Muscle of arm (tissue), 14 donors: ENCODE measurements at places on chromosomes 11 and 22. TPM values are rescaled to one million over a fixed set of nuclear protein-coding genes. Genes with fewer than 3 reads are reported as not detected.

GRCh38 chr11:123833095-123833494 is 26.9 kb upstream of the OR6M1 start:
- no peak for DNase-seq

DNA sequence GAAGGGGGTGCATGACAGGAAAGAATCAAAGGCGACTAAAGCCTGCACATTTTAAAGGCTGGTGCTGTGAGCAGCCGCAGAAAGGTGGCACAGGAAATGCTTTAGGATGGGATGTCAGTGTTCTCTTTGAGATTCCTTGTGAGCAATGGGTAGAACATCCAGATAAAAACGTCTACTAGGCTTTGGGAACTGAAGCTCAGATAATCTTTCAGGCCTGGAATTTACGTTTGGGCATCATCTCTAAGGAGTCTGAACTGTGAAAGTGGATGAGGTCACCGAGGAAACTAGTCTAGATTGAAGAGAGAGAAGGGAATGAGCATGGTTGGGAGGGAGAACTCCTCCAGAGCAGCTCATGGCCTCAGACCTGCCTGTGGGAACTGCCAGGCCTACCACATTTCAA is 65.7 kb downstream of the FLI1 start:
- DNase-seq: no peak

DNA sequence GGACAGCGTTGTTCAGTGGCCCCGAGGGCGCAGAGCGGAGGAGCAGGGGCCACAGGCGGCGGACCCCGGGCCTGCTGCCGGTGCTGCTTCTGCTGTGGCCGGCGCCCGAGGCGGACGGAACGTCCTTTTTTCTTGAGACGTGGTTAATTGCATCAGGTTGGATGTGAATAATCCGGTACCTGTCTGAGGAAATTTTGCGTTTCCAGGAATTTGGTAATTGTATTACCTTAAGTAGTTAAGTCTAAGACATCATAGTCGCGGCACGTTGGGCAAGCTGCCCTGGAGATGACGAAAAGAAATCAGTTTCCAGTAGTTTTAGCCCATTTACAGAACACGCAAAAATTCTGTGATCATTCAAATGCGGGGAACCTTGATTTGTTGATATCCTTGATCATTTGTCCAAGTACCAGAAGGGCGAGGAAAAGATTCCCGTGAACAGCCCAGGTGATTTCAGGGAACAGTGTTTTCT is 789 bp downstream of the SPECC1L start:
- no peak for DNase-seq

DNA sequence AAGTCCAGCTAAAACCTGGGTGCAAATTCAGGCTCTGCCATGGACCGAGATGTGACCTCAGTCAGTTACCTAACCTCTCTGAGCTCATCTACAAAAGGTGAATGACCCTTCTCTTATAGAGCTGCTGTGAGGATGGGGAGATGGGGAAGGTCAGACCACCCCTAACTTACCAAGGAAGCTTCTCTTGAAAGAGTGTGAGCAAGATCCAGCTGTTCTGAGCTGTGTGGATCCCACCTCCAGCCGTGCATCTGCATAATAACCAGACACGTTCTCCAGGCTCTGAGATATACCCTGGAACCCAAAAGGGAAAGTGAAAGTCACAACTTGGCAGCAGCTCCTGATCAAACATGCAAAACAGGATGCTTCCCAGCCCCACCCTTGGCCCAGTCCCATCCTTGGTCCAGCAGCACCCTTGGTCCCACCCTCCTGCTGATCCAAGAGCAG is at the start of gene APOL3:
Gene APOL3, minus strand, starts transcription at position 257 of the 444 bp plus-strand sequence. CDS start 11,700 bp downstream, outside the sequence.
- DNase-seq: peak; percentile 75

- DNase-seq: no peak
Measured at GRCh38 chr22:24420977-24421343, 6.4 kb upstream of the ADORA2A start.

- no peak for DNase-seq
Measured at GRCh38 chr22:48245196-48245485, 1482.7 kb downstream of the TBC1D22A start.

DNA sequence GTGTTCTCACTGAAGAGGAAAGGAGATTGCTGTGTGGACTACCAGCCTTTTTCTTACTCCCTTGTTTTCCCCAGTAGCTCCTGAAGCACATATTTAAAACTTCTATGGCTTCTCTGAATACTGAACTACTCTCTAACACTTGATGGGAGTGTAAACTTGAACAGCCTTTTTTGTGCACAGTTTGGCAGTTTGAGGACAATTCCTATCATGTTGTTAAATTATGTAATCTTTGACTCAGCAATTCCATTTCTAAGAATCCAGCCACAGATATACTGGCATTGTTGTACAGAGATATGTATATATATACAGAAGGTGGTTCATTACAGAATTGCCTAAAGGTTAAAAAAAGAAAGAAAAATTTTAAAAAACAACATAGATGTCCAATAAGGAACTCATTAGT is 47.1 kb upstream of the EED start:
- DNase-seq: no peak

The CCDC15 gene
- polyA plus RNA-seq: 5.3 TPM
